Dorsolateral prefrontal cortex (tissue), 122 donors: ENCODE measurements at places on chromosomes 13 and 19.

DNA sequence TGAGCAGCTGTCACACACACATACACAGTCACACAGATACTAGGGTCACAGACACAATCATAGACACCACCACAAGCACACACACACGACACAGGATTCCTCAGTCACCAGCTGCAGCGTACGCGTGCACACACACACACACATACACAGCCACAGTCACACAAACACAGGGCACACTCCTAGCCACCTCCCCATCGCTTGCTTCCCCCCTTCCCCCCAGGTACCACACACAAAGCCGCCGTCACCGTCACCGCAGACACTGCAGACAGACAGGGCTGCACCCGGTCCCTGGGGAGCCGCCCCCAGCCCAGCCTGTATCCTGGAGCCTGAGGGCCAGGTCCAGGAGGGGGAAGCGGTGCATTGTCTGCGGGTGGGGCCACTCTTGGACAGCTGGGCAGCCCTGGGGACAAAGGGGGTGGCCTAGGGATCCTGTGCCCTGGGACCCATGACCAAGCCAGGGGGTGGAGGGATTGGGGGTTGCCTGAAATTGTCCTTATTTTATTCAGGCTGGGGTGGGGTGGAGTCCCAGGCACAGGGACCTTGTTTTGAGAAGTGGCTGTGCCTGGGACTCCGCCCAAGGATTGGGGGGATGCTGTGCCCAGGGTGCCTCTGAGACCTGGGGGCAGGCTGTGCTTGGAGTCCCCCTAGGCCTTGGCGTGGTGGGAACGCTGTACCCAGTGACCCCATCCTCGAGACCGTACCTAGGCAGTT lies 957 bp downstream of the NUMBL start:
- DNase-seq, result no peak

DNA sequence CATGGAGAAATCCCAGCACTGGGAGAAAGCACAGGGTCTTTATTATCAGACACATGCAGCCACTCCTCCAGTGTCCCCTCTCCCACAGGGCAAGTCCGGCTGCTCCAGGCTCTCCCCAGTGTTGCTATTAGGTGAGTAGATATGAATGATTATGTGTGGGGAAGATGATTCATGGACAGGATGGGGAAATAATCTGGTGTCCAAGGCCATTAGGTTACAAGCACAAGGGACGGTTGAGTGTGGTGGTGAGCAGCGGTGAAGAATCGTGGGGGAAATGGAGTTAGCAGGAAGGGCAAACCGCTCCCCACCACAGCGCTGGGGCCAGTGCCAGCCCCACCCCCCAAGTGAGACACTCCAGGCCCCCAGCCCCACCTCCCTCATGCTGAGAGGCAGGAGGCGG lies 19.0 kb downstream of the CD177 start:
- no peak for DNase-seq

DNA sequence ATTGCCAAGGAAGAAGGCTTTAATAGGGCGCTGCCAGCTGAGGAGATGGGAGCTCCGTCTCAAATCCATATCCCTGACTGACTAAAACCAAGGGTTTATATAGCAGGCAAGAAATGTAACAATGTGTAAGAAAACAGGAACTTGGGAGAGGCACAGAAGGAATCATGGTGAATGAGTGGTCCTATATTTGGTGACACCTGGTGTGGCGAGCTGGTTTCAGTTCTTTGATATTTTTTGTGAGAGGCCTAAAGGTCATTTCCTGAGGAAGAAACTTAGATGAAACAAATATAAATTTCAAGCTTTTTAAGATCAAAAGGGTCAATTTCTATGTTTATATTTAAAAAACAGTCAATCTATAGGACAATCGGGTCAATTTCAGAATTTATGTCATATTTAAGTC lies 826.3 kb downstream of the SLITRK6 start:
- no peak for DNase-seq

- DNase-seq, result no peak
Measured at GRCh38 chr13:85650613-85651012, 148.6 kb downstream of the SLITRK6 start.

DNA sequence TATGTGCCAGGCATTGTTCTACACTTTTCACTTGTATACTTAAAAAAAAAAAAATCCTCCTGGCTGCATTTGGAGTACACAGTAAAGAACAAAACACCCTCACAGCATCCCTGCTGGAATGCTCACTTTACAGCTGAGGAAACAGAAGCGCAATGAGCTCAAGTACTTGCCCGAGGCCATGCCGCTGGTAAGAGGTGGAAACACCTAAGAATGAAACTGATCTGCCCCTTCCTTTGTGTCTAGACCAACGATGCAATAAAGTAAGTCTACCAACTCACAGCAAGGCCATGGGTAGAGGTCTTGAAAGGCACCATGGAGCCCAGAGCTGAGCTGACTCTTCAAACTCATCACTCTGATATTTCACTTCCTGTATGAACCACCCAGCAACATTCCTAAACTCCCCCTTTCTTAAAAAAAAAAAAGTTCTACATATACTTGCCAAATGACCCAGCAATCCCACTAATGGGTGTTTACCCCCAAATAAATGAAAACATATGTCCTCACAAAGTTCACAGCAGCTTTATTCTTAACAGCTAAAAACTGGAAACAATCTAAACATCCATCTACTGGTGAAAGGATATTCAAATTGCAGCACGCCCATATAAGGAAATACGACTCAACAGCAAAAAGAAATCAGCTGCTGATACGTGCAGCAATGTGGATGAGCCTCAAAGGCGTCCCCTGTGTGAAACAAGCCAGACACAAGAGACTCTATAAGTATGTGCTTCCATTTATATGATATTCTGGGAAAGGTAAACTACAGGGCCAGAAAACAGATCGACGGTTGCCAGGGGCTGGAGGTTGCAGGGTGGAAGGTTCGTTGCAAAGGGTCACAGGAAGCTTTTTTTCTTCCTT lies 236.6 kb upstream of the MAB21L1 start:
- no peak for DNase-seq

DNA sequence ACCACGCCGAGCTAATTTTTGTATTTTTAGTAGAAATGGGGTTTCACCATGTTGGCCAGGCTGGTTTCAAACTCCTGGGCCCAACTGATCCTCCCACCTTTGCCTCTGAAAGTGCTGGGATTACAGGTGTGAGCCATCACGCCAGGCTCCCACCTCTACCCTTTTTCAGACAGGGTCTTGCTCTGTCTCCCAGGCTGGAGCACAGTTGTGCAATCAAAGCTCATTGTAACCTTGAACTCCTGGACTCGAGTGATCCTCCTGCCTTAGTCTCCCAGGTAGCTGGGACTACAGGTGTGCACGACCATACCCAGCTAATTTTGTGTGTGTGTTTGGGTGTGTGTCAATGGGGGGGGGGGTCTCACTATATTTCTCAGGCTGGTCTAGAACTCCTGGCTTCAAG lies 1.7 kb downstream of the RASGRP4 start:
- no peak for DNase-seq

DNA sequence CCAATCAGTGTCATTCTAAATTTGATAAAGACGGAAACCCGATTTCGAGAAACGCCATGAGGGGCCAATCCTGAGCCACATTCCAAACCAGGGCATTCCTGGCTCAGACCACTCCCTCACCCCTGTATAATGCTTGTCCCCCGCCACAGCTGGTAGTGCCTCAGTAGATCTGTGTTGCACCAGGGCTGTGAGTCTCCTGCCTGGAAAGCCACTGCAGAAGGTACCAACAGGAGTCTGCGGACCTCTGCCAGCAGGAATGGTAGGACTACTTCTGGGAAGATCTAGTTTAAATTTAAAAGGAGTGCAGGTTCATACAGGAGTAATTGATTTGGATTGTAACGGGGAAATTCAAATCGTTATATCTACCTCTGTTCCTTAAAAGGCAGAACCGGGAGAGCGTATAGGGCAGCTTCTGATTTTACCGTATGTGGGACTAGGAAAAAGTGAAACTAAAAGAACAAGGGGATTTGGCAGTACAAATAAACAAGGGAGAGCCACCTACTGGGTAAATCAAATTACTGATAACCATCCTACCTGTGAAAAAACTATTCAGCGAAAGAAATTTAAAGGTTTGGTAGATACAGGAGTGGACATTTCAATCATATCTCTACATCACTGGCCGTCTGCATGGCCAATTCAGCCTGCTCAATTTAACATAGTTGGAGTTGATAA lies 20.8 kb upstream of the ZNF266 start:
- DNase-seq, result no peak

DNA sequence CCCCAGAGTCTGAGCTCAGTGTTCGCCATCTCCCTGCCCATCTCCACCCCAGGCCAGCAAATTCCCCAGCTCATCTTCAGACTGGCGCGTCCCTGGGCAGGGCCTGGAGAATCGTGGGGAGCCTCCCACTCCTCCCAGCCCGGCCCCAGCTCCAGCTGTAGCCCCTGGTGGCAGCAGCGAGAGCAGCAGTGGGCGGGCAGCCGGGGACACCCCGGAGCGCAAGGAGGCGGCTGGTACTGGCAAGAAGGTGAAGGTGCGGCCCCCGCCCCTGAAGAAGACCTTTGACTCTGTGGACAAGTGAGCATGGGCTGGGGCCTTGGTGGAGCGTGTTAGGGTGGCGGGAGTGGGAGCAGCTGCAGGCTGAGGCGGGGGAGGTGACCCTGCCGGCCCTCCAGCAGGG lies 8.4 kb upstream of the PRR19 start:
- no peak for DNase-seq

GRCh38 chr19:1847348-1847683 lies 967 bp downstream of the REXO1 start:
- no peak for DNase-seq

GRCh38 chr13:87622971-87623370 lies 48.2 kb upstream of the SLITRK5 start:
- DNase-seq, result no peak

- no peak for DNase-seq
Measured at GRCh38 chr13:98879957-98880356, 97.9 kb downstream of the DOCK9 start.

GRCh38 chr19:1223018-1223855 lies 14.6 kb downstream of the CBARP start:
- DNase-seq, result no peak
